ENCODE measurements at places on chromosomes 3 and 15. TPM values are rescaled to one million over a fixed set of nuclear protein-coding genes. Genes with fewer than 3 reads are reported as not detected.

The HDC gene
- polyA plus RNA-seq, result 0.88 TPM

The SAXO2 gene
- 3.1 TPM for polyA plus RNA-seq

The CPNE9 gene
- 0.30 TPM for polyA plus RNA-seq

The COL7A1 gene
- polyA plus RNA-seq, result 0.75 TPM

The RTP3 gene
- not detected for polyA plus RNA-seq

The TIGIT gene
- 2.5 TPM for polyA plus RNA-seq

The SFMBT1 gene
- polyA plus RNA-seq, result 9.9 TPM

The MORC1 gene
- not detected for polyA plus RNA-seq

The RPP25 gene
- polyA plus RNA-seq, result 0.92 TPM

The OR5K2 gene
- polyA plus RNA-seq, result not detected

The ADPGK gene
- polyA plus RNA-seq, result 174 TPM

The WDR93 gene
- polyA plus RNA-seq, result not detected

The AHSG gene
- polyA plus RNA-seq, result not detected

The SLC28A1 gene
- polyA plus RNA-seq, result not detected

The IL17RD gene
- not detected for polyA plus RNA-seq

The ANKDD1A gene
- polyA plus RNA-seq, result 2.7 TPM

The GOLGA6L4 gene
- 0.88 TPM for polyA plus RNA-seq

The HRH1 gene
- not detected for polyA plus RNA-seq

The ZNF660 gene
- 0.92 TPM for polyA plus RNA-seq

Data from B cell (primary cell).